Effector CD4-positive, alpha-beta T cell (primary cell): ENCODE measurements at places on chromosomes 7 and 10.

DNA sequence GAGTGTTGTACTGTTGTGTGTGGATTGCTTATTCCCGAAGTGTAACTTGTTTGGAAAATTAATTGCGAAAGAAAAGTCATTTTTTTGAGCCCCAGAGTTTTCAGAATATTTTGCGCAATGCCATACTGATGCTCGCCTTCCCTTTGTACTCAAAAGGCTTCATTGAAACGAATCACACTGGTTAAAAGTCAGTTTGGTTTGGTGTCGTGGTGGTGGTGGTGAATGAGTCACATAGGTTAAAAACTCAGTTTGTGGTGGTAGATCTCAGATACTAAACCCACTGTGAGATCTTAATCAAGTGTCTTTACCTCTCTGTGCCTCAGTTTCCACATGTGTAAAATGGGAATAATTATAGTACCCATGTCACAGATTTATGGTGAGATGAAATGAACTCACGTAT lies 61.1 kb upstream of the IL6 start:
- no peak for DNase-seq

DNA sequence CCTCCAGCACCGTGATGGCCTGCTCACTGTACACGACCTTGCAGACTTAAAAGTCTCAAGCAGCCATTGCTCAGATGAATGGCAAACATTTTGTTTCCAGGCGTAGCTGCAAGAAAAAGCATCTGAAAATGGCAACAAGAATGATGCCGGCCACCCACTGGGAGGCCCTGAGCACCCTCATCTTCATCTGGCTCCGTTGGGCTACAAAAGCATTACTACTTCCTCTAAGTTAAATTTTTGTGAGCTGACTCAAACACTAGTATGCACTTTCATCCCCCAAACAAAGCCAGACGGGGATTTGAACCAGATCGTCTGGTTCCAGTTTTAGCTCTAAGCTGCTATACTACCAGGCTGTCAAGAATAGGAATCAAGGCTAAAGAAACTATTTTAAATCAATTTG lies 116.6 kb upstream of the CDK1 start:
- DNase-seq: no peak

GRCh38 chr7:46179061-46179610 lies 258.1 kb upstream of the IGFBP3 start:
- DNase-seq: no peak

DNA sequence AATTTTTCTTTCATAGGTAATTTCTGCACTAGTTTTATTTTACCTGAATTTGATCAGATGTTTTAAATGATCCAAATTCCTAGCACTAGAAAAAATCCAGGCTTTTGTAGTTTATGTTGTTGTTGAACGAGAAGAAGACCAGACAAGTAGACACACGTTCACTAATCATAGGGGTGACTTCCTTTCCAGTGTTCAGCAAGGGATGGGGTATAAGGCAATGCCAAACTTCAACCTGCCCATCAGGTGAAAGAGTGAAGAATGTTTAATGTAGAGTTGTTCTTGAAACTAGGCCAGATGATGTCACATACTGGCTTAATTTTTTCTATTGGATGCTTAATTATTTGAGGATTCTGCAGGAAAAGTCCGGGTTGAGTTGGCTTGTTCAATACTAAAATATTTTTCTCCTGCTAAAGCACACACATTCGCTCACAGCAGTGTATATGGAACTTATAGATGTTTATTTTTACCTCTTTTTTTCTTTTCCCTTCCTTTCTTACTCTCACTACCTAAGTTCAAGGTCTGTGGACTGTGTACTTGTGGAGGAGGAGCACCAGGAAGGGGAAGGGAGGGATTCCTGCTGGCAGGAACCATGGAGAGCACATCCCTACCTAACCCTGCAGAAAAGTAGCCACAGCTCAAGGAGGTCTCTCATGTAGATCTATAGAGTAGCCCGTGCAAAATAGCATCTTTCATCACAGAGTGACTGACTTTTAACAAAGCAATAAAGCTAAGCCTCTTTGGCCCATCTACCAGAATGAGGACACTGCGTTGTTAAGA lies 23.1 kb upstream of the AKR1E2 start:
- no peak for DNase-seq

DNA sequence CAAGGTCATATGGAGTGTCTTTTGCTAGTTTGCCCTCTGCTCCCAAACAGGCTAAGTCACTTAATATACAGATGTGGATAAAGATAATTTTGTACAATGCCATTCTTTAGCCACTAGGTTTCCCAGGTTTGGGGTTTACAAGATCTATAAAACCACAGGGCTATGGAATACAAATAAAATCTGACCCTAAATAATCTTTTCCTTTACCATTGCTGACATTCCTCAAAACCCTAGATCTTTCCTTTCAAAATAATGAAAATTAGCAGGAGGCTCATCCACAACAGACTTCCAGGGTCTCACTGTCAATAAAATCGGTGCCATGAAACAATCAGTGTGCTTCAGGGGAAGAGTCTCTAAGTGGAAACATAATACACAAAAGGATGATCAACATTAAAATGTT lies 148.4 kb downstream of the CPEB3 start:
- no peak for DNase-seq

DNA sequence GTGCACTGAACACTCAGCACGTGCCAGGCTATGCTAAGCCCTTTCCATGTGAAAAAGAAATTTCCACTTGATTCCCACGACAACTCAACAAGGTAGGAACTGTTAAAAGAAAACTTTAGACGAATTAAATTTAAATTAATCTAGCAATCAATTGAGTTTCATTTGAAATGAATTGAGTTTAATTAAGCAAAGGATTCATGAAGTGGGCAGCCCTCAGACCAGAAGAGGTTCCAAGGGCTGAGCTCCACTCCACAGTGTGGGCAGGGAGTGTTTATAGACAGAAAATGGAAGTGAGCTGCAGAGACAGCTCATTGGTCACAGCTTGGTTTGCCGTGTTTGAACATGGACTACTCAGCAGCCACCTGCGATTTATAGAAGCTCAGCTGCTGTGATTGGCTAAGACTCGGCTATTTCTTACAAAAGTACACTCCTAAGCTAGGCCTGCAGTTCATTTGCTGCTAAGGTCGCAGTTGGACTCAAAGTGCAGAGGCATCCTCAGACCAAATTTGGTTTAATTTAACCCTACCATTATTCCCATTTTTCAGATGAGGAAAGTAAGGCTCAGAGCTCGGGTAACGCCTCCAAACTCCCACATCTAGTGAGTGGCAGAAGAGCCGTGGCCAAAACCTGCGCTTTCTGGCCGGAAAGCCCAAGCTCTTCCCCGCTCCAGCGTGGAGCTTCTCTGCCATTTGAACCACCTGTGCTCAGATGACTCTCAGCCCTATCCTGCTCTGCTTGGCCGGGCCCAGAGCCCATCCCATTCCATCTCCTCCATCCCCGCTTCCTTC lies 24.9 kb downstream of the CALML3 start:
- DNase-seq: no peak

- no peak for DNase-seq
These were observed 23.3 kb downstream of the SFRP4 start for GRCh38 chr7:37893359-37893758.

- DNase-seq: no peak
These were observed 43.0 kb upstream of the NMT2 start for GRCh38 chr10:15211464-15211979.

- DNase-seq: no peak
These were observed 65.6 kb downstream of the TWIST1 start for GRCh38 chr7:19051767-19052375.

GRCh38 chr10:15106352-15107013 lies 9.3 kb downstream of the RPP38 start:
- peak; percentile 58 for DNase-seq

DNA sequence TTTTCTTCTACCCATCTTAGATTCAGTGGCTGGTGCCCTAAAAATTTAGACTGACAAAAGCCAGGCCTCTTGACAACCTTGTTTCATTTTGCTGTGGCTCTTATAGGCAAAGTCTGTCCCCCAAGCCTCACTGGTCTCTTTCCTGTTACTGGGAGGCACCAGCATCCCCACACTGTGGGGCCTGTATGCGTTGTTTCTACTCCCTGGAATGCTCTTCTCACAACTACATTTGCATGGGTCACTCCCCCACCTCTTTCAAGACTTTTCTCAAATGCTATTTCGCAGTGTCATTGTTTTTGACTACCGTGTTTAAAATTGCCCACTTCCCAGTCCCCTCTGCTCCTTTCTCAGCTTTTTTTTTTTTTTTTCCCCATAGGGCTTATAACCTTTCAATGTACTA lies 108.7 kb upstream of the DGKB start:
- no peak for DNase-seq

DNA sequence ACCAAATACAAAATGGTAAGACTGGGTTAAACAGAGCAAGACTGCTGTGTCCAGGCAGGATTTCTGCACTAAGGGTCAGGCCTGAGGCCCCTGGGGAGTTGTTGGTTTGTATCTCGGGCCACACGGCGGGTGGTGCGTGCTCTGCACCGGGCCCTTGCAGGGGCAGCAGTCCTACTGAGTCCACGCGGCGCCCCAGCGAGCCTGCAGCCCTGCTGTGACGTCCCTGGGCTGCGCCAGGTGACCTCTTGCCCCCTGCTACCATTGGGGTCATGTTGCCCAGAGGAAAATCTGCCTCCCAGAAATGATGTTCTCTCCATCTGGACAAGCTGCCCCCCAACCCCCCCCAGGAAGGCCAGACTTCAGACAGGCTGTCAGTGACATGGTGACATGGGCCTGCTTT lies 281.5 kb downstream of the CELF2 start:
- no peak for DNase-seq

DNA sequence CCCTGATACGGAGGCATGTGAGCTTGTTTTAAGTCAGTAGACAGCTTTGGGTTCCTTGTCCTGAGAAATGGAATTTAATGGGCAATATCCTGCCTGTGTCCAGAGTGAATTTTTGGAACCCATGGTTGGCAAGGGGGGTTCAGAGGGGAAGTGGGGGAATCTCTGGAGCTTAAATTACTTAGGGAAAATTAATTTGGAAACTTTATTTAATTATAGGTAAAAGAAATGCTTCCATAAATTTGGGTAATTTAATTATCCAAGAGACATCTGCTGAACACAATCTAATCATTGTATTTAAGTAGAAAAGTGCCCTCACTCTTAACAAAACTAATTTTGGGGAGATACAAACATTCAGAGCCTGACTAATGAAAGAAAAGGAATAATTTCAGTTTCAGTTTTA lies 99.7 kb downstream of the PLXNA4 start:
- no peak for DNase-seq

- no peak for DNase-seq
These were observed 475.6 kb upstream of the ZWINT start for GRCh38 chr10:56836659-56837058.

DNA sequence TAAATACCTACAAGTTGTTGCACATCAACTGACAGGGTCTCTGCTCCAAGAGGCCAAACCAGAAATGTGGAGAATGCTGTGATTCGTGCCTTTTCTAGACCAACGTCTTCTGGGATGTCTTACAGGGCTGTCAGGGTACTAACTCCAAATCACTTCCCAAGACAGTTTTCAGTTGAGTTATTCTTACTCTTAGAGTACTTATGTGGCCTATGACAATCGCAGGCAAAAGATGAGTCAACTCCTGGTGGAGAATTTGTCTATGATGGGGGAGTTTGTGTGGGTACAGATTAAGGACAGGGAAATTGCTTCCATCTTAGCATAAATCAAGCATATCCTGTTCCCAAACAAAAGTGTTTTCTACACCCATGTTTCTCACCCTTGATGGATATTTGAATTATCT lies 734.8 kb downstream of the TNS3 start:
- DNase-seq: no peak

DNA sequence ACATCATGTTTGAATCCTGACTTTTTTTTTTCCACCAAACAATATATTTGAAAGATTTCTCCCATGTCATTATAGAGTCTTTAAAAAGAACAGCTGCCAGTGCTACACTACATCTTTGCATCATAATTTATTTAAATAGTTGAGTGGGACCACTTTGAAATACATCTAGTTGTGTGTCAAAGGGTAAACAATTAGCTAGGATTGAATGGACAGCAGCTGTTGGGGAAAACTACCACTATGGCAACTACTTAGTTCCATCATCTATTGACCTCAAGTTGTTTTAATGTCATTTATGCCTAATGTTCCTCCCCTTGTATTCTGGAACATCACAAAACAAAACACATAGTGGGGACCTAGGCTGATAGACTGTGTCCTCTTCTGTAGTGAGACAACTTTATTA lies 985.1 kb downstream of the SORCS1 start:
- no peak for DNase-seq

DNA sequence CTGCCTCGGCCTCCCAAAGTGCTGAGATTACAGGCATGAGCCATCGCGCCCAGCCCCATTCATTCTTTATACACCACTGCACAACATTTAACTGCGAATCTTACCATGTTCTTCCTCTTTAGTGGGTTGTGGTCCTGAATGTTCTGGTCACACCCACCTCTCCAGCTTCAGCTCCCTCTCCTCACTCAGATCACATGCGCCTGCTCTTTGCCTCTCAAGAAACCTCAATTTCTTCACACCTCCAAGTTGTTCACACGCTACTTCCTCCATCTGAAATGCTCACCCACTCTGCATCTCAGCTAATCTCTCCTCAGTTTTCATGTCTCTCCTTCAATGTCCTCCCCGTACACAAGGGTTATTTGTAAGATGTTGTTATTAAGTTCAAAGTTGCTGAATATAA lies 2.4 kb upstream of the PRR15 start:
- DNase-seq: no peak

GRCh38 chr10:121926157-121926556 lies 1.7 kb downstream of the ATE1 start:
- no peak for DNase-seq

DNA sequence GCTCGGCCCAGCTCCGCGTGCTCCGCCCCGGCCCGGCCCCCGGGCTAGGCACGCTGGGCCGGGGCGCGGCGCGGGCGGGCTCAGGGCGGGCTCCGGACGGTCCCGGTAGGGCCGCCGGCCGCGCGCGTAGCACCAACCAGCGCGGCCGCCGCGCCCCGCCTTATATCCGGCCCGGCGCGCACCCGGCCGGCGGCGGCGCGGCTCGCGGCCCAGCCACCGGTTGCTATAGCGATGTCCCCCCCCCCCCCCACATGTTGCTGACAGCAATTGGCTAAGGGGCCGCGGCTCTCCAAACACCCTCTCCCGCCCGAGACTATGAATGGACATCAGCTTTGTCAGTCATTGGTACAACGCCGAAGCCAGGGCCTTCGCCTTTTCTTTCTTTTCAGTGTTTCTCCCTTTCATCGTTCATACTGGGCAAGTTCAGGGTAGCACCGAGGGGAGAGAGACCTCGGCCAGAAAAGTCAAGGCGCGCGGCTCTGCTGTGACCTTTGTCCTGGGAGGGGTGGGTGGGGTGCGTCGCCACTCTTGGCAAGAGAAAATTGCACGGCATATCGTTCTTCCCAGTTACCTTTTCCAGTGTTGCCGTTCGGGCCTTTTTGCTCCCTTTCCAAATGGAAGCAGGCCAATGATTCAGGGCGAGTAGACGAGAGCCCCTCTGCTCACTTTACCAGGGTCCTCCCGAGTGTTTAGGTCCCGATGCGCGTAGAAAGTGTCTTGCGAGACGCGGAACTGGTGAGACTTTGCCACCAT lies 354.2 kb downstream of the DNAJB6 start:
- no peak for DNase-seq
